ENCODE measurements at places on chromosomes 5 and 9.

DNA sequence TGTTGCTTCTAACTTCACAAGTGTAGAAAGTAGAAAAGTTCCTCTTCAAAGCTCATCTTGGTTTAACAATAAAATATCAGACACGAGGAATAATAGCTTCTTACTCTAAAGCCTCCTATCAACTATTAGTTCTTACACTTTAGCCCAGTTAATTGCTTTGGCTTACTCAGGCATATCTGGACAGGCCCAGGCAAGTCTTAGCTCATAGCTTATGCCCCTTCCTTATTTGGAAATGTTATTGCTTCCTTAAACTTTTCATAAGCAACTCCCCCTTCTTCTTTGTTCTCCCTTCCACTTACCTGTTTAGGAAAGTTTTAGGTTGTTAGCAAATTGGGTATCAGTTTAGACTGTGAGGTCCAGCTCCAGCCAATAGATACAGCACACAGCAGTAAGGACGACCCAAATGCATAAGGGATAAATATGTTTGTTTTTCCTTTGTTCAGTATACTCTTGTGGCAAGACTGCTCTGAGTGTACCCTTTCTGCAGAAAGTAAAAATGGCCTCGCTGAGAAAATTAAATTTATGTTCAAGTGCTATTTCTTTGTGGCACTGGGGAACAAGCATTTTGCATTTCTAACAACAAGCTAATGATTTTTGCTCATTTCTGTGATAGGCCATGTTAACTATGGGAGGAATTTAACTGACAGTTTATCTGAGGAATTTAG is 162.1 kb downstream of the SMC2 start:
- no peak overlapping the region for H3K4me3 ChIP-seq
- H3K27ac ChIP-seq = no peak overlapping the region
- H3K27me3 ChIP-seq = no peaks in the 10 kb centered on the region
- H3K36me3 ChIP-seq = no peaks in the 10 kb centered on the region
- no peak for ATAC-seq

GRCh38 chr5:82295144-82295543 is 17.0 kb upstream of the RPS23 start:
- H3K27ac ChIP-seq = no peak overlapping the region
- H3K27me3 ChIP-seq = no peaks in the 10 kb centered on the region
- H3K4me1 ChIP-seq = peaks cover 1% of the 10 kb centered on the region
- no peak overlapping the region for H3K4me3 ChIP-seq
- ATAC-seq = no peak

DNA sequence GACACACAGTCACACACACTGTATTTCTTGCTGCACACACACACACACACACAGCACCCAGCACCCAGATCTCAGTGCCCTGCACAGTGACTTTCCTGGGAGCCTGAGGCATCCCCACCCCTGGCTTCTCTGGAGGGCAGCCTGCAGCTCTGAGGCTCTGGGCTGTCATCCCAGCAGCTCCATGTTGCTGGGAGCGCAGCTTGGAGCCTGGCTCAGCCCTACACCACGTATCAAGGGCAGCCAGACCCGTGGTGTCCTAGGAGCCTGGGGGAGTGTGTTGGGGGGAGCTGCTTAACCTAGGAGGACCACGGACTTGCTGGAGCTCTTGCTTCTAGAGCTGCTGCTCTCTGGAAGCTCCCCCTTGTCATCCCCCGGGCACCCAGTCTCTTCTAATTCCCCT is 5.2 kb downstream of the IER5L start:
- peaks cover 20% of the 10 kb centered on the region for H3K4me1 ChIP-seq
- no peaks in the 10 kb centered on the region for H3K27me3 ChIP-seq
- H3K36me3 ChIP-seq = no peaks in the 10 kb centered on the region
- peak overlapping the region; percentile 98 for H3K27ac ChIP-seq

DNA sequence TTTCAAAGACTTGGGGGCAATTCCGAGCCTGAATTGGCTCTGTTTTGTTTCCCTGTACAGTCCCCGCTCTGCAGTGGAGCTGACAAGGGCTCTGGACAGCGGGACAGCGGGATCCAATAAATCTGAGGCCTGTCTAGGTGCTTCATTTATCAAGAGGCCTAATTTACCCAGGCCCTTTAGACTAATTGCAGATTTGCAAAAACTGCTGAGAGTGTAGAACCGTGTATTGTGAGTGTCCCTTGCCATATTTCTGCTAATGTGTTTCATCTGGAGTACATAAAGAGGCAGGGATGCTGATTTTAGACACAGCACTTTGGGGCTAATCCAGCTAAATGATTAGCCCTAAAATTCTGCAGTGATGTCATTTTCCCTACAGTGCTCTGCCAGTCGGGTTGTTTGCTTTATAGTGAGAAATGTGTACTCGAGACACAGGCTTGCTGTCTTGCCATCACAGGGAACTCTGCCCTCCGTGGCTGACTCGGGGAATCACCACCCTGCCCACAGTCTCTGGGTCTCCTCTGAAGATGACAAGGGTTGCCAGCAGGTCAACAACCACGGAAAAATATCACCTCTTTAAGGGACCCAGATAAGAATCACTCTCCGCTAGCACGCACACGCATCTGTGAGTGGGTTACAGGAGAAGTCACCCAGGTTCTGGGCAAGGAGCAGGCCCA is 592.0 kb downstream of the BNC2 start:
- no peaks in the 10 kb centered on the region for H3K27me3 ChIP-seq
- no peaks in the 10 kb centered on the region for H3K36me3 ChIP-seq

GRCh38 chr5:95866435-95867040 is 44.0 kb upstream of the GLRX start:
- ATAC-seq = no peak
- H3K4me3 ChIP-seq = no peak overlapping the region
- H3K27ac ChIP-seq = no peak overlapping the region
- no peaks in the 10 kb centered on the region for H3K36me3 ChIP-seq

GRCh38 chr9:5642170-5642569 is 13.3 kb downstream of the RIC1 start:
- H3K27me3 ChIP-seq = no peaks in the 10 kb centered on the region
- H3K4me1 ChIP-seq = peaks cover 3% of the 10 kb centered on the region
- ATAC-seq = no peak
- H3K36me3 ChIP-seq = no peaks in the 10 kb centered on the region

DNA sequence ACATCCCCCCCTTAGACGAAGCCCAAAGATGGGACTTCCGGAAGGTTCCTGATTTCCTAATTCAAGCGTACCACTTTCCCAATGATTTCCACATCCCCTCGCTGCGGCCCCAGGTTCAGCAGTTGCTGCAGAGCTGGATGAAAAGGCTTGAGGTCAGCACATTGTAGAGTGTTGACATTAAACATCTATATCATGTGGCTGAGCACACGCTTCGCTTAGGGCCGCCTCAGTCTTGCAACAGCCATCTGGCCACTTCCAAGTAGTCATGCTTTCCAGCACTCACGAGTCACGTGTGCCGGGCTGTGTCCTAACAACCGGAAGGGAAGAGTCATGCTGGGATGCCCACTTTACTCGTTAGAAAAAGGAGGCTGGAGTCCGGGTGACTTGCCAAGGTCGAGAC is 340.6 kb upstream of the IRX4 start:
- no peaks in the 10 kb centered on the region for H3K36me3 ChIP-seq
- ATAC-seq = no peak
- no peak overlapping the region for H3K4me3 ChIP-seq
- no peaks in the 10 kb centered on the region for H3K4me1 ChIP-seq
- no peak overlapping the region for H3K27ac ChIP-seq

- no peak for ATAC-seq
- no peaks in the 10 kb centered on the region for H3K4me1 ChIP-seq
- H3K4me3 ChIP-seq = no peak overlapping the region
- no peak overlapping the region for H3K27ac ChIP-seq
Observed at GRCh38 chr9:86912210-86912609, 35.1 kb downstream of the GAS1 start.

DNA sequence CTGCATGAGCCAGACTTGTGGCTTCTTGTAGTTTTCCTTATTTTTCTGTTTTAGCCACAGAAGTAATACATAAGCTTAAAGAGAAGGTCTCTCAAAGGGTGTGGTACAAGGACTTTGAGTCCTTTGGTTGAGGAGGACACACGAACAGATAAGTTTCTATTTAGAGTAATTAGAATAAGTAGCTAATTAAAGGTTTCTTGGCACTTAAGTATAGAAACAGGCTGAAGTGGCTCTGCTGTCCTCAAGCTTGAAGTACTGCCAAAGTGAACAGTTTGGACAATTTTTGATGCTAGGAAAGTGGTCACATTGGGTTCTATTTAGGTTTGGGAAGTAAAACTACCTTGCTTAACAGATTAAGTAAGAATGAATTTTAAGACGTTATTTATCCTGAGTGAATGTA is 278.3 kb upstream of the MPDZ start:
- no peak overlapping the region for H3K4me3 ChIP-seq
- no peaks in the 10 kb centered on the region for H3K27me3 ChIP-seq
- H3K36me3 ChIP-seq = no peaks in the 10 kb centered on the region
- no peak overlapping the region for H3K27ac ChIP-seq
- H3K4me1 ChIP-seq = no peaks in the 10 kb centered on the region

DNA sequence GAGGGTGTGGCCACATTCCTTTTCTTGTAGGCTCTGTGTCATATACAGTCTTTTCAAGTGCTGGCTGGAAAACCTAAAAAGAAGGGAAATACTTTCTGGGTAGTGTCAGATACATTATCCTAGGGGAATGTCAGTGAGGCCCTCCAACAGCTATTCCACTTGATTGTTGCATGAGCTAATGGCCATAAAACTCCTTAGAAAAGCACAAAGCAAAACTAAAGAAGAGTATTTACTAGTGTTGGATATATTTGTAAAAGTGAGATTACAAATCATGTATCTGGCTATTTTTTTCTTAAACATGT is 829 bp downstream of the ANXA1 start:
- no peaks in the 10 kb centered on the region for H3K36me3 ChIP-seq
- ATAC-seq = no peak
- H3K27me3 ChIP-seq = no peaks in the 10 kb centered on the region
- H3K4me3 ChIP-seq = peak overlapping the region; percentile 57

DNA sequence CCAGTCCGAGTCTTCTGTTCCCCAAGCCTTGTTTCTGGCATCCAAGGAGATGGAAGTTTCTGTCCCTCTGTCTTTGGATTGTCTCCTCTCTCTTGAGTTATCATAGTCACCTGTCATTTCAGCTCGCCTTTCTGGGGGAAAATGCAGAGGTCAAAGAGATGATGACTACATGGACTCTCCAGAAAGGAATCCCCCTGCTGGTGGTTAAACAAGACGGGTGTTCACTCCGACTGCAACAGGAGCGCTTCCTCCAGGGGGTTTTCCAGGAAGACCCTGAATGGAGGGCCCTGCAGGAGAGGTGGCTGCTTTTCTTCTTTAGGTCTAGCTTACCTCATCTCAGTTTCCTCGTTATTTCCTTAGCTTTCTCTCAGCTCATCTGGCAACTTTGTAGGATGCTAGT is 25.1 kb downstream of the ERAP2 start:
- no peak overlapping the region for H3K27ac ChIP-seq
- no peak for ATAC-seq
- no peaks in the 10 kb centered on the region for H3K36me3 ChIP-seq
- no peak overlapping the region for H3K4me3 ChIP-seq
- no peaks in the 10 kb centered on the region for H3K27me3 ChIP-seq

GRCh38 chr9:91141407-91141965 is 220.2 kb downstream of the AUH start:
- H3K27me3 ChIP-seq = no peaks in the 10 kb centered on the region
- no peak for ATAC-seq
- peaks cover 12% of the 10 kb centered on the region for H3K4me1 ChIP-seq
- H3K4me3 ChIP-seq = no peak overlapping the region
- H3K36me3 ChIP-seq = no peaks in the 10 kb centered on the region
- H3K27ac ChIP-seq = no peak overlapping the region

DNA sequence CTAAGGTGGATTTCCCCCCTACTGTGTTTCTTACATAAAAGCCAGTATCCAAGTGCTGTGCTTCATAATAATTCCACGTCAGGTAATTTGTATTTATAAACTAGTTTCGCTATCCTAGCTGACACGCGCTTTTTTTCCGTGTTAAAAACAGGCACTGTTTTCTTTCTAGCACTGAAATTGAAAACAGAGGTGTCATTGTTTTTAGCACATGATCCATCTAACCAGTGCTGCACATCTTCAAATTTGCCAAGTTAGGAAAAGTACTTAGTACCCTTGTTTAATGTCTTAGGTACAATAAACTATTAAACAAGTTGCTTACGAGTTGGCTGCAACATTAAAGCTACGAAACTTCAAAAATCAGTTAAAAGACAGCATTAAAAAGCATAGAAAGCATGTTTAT is 49.9 kb downstream of the JMY start:
- peaks cover 31% of the 10 kb centered on the region for H3K36me3 ChIP-seq
- ATAC-seq = no peak
- no peaks in the 10 kb centered on the region for H3K4me1 ChIP-seq
- no peak overlapping the region for H3K4me3 ChIP-seq
- no peaks in the 10 kb centered on the region for H3K27me3 ChIP-seq
- no peak overlapping the region for H3K27ac ChIP-seq

DNA sequence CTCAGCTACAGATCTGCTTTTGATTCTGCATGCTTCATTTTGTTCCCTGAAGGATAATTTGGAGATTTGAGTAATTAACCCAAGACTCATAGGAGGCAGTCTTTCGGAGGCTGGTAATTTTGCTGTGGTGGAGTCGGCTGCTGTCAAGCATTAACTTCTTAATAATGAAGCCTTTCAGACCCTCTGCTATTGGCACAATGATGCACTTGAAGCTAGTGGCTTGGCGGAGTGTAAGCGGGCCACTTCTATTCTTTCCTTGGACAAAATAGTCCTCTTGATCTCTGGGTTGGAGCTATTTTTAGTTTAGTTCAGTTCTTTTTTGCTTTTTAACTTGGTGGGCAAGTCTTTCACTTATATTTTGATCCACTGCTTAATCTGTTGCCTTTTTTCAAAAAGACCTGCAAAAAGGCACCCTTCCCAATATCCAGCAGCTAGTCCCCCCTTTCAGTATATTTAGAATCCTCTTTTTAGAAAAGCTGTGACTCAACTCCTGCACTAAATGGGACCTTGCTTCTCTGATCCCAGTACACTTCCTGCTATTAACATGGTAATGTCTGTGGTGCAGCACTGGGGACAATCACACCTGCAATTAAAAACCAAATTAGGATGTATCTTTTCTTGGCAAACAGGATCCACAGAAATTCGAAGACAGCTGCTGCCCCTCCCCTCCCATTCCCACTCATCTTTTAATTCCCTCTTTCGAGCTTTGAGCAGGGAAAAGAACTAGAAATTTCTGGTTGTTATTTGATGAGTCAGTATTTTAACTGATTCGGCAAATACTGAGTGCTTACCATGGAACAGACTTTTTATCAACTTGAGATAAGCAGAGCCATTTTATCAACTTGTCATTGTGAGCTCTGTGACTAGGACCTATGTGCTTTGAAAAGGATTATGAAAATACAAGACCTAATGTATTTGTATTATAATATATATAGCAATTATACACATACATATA is 169.4 kb upstream of the ANKRD55 start:
- ATAC-seq = no peak
- no peaks in the 10 kb centered on the region for H3K27me3 ChIP-seq
- no peaks in the 10 kb centered on the region for H3K36me3 ChIP-seq
- H3K4me3 ChIP-seq = no peak overlapping the region

DNA sequence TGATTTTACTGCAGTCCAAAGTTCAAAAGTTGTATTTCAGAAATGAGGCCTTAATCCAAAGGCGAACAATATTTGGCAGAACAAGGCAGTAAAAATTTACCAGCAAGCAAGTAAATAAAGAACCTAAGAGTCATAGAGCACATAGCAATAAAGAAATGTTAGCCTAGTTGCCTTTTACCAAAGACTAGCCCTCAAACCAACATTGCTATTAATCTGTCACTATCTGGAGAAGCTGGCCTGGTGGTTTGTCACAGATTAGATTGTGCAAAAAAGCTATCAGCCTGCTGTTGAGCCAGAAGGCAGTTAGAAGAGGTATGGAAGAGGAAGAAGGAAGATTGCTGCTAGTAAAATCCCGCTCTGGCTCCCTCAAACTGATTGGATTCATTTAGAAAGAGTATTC is 304.7 kb upstream of the KLF4 start:
- H3K4me1 ChIP-seq = no peaks in the 10 kb centered on the region
- no peaks in the 10 kb centered on the region for H3K27me3 ChIP-seq
- no peak overlapping the region for H3K27ac ChIP-seq
- no peak overlapping the region for H3K4me3 ChIP-seq
- no peaks in the 10 kb centered on the region for H3K36me3 ChIP-seq

All from gastroesophageal sphincter (tissue), 4 donors.